ENCODE measurements at places on chromosomes 12 and 14.

GRCh38 chr14:73718418-73719251 is 4.5 kb upstream of the PNMA1 start:
- DNase-seq, result no peak

GRCh38 chr14:90510159-90510558 is 113.3 kb downstream of the CALM1 start:
- DNase-seq, result no peak

GRCh38 chr14:78486081-78486480 is 315.9 kb downstream of the NRXN3 start:
- no peak for DNase-seq

DNA sequence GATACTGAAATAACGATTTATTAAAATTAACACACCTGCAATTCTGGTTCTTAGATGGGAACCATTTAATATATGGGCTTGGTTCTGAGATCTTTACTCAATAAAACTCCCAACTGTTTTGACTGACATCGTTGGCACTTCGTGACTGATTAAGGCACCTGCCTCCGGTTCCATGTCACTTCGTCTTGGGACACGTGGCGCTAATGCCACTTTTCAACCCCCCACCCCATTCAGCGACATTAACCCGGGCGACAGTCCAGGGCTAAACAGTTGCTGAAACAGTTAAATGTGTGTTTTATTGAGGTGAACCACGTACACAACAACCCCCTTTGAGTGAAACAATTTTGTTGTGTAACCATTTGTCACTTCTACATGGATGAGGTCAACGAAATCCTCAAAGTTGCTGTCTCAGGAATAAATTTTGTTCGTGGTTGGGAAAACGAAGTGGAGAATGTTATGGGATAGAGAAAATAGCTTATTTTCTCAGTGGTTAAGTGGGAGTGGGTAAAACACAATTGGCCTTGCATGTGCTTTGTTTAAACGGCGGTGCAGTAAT is 9.9 kb upstream of the SLC38A2 start:
- DNase-seq, result no peak

Measured in fibroblast of mammary gland (primary cell).